ENCODE measurements at places on chromosomes 5 and 9.
A peak's percentile ranks its signal among the peaks of the same experiment; 100 is the strongest.

- DNase-seq: peak; percentile 24
Observed at GRCh38 chr9:32344551-32345182, 39.8 kb upstream of the ACO1 start.

DNA sequence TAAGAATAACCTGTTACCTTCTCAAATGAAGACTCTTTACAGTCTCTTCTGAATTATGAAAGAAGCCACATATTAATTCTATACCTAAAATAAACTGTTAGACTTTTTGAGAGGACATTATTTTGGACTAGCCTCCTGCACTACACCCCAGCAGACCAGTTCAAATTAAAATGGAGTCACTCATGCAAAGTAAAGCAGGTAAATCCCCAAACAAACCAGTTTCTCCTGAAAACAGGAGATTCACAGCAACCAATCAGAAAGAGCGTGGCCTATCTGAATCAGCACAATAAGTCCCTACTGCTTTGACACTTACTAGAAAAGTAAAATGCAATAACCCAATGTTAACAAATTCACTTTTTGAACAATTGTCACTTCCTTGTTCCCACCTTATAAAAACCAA, 58.8 kb downstream of the PTBP3 start:
- no peak for DNase-seq

DNA sequence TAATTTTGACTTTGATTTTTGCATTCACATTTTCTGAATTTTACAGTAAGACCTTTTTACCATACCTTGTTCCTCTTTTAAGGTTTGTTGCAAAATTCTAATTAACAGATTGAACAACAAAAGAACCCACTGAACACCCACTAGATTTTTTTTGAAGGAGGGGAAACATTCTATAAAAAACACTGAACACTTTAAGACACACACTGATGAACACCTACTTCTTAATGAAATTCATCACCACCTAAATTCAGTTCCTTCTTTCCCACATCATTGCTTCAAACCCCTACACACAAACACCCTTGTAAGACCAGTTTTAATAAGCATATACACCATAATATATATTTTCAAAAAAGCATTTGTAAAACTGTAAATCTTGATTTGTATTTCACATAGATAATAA, 559.0 kb upstream of the MEF2C start:
- DNase-seq: no peak

- peak; percentile 88 for DNase-seq
Observed at GRCh38 chr5:59760785-59761348, 132.7 kb downstream of the PDE4D start.

DNA sequence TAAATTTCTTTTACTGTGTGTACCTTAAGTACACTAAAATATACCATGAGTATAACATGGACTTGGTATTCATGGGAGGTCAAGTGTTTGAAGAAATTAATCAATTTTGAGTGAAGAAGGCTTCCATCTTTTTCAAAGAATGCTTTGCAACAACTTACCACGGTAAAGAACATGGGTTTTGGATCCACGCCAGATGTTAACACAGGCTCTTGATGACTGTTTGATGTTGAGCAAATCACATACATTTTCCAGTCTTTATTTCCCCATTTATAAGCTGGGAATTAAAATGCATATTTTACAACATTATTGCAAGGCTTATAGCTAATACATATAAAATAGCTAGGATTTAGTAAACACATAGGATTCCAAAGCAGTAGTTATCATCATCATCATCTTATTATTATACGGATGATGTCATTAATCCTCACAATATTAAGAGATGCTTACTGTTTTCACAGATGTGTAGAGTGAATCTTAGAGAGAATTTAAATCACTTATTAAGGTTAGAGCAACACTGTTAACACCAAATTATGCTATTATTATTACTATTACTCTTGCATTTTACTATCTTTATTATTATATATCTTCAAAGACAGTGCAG, 362.0 kb downstream of the PRELID2 start:
- no peak for DNase-seq

DNA sequence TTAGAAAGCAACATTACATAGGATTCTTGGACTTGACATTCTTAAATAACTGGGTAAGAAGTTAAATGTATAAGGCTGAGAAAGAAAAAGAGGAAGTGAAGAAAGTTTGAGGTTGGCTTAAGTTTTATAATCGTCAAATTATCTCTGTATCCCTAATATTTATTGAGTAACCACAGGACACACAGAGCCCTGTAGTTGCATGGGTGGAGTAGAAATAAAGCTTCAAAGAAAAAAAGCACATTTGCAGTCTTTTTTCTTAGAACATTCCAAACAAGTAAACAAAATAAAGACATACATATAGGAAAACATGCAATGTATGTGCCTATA, 137.0 kb downstream of the CCDC192 start:
- no peak for DNase-seq

- DNase-seq: no peak
Observed at GRCh38 chr9:71549023-71549422, 219.3 kb downstream of the CEMIP2 start.

DNA sequence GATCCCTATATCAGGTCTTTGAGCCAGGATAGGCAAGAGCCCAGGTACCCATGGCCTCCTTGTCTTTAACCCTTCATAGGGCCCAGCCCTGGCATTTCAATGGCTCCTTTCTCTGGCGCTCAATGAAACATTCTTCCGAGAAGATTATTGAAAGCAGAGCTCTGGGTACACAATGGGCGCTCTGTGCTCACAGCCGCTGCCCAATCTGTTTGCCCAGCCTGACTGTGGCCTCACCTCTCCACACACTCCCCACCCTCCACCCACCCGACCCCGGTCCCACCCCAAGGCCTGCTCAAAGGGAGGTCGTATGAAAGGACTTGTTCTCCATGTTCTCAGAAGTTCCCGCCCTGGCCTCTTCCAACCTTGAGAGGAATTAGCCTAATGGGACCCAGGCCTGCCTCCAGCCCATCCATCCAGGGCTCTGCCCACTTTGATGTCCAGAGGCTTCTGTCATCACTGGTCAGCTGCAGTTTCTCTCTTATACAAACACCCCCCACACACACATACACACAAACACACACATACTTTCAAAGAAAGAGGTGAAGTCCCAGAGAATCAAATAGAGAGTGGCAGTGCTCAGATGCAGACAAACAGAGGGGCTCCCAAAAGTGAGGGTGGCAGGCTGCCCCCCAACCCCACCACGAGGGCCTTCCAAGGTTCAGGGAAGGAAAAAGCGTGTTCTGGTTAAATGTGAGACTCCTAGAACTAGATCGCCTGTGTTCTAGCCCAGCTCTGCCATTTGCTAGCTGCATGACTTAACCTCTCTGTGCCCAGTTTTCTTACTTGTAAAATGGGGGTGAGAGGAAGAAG, 5.1 kb upstream of the ARSI start:
- no peak for DNase-seq

Measured in endothelial cell of umbilical vein (primary cell).